Endothelial cell of umbilical vein (primary cell): ENCODE measurements at places on chromosomes 1 and 21. TPM values are rescaled to one million over a fixed set of nuclear protein-coding genes. Genes with fewer than 3 reads are reported as not detected.

- no peak for DNase-seq
These were observed 92.0 kb downstream of the MIS18A start for GRCh38 chr21:32186804-32187203.

DNA sequence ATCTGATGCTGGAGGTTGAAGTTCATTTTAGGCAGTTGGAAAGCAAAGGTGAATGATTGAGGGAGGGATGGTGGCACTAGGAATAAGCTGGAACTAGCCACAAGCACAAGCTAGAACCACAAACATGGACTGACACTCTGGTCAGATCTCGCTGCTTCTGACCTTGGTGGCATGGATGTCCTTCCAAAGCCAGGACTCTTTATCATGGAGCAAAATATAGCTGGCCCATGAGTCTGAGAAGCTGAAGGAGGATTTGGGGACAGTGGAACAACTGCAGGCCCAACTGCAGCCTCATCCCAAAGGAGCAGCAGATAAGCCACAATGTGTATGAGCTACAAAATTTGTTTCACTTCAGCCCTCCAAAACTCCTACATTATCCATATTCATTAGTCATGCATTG lies 35.5 kb downstream of the SRSF11 start:
- DNase-seq: no peak

Gene FMO2
- total RNA-seq: not detected in 2 replicates

GRCh38 chr1:219837274-219837993 lies 90.9 kb downstream of the SLC30A10 start:
- peak; percentile 55 for DNase-seq

Gene PLA2G4A
- total RNA-seq: 10.6 and 13.3 TPM in 2 replicates

DNA sequence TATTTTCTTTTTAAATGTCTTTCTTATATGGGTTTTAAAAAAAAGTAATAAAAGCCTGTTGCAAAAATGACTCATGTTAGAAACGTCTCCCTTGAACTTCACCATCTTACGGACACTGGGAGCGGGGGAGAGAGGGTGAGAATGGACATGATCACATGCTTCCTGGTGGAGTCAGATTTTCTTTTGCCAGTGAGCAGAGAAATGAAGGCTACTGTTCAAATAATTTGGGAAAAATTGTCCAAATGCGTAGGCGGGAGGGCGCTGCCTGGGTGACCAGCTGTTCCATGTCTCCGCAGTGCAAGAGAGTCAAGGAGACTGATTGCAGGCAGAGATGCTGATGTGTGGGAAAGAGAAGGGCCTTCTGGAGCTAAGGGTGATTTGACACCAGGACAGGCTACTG lies 23.1 kb downstream of the EIF2D start:
- peak; percentile 30 for DNase-seq

- DNase-seq: no peak
These were observed 5.3 kb downstream of the DSCAM start for GRCh38 chr21:40841524-40842196.
